ENCODE measurements at places on chromosomes 3 and 15.

GRCh38 chr3:143928541-143929255, 42.9 kb upstream of the DIPK2A start:
- DNase-seq: no peak

- no peak for DNase-seq
Observed at GRCh38 chr3:154247806-154248415, 76.4 kb downstream of the DHX36 start.

DNA sequence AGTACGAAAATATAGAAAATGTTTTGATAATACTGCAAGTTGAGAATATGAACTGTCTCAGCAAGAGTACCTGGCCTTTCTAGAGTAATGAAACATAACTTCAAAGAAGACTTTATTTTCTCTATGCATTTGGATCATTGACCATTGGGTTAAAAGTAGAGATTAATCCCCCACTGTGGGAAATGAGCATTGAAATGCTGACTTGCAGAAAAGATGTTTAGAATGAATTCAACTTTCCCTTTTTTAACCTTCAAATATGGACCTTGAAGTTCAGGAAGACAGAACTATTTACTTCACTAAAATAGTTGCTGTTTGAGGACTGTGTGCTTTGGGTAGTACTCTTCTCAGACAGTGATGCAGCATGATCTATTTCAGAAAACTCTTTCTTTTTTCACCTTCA, 75.7 kb downstream of the NLGN1 start:
- DNase-seq: no peak

- no peak for DNase-seq
Observed at GRCh38 chr3:95289295-95289694, 1226.4 kb downstream of the NSUN3 start.

DNA sequence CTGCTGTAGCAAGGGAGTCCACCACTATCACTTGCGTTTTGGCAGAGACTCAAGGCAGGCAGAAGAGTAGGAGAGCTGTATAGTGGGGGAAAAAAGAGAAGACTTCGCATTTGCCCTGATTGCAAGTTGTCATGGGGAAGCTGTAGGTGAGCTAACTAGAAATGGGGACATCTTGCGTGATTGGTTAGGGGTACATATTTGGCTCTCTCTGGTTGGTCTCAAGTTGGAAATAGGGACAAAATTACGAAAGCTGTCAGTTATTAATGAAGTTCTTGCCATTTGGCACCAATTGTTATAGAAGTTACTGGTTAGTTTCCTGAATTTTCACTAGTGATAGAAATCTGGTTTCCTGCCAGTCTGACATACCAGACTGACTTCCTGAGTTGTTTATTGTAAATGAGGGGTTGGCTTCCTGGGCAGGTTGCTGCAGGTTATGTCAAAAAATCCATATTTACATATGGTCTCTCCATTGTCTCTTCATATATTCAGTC, 8.2 kb upstream of the SENP7 start:
- DNase-seq: no peak

DNA sequence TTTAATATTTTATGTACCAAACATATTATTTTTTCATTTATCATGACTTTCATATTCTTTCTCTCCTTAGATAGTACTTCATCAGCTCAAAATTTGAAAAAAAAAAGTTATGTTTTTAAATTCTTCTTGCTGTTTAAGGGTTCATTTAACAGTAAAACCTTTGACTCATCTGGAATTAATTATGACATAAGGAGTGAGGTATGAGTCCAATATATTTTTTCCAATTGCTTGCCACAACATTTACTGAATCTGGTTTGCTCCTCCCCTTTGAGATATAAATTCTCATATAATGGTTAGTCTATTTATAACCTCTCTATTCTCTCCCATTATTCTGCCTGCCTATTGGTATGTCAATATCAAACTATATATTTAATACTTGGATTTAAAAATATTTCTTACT, 387.8 kb downstream of the TUSC7 start:
- no peak for DNase-seq

DNA sequence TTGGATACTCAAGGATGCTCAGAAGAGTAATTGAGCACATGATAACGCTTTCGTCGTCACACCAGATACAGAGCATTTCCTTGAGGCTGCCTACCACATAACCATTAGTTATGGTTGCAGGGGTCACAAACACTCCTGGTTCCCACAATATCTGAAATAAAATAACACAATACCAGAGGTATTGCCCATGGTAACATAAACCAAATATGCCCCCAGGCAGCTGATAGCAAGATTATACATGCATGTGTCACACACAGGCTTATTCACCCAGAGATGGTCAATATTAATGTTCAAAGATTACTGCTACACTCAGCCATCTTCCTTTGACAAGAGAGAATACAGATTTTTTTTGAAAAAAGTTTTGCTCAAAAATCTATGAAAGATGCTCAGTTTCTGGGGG, 7.3 kb downstream of the RPL39L start:
- no peak for DNase-seq

Measured in NCI-H460 (cell line).